ENCODE measurements at places on chromosomes 16 and 17.
A peak's percentile ranks its signal among the peaks of the same experiment; 100 is the strongest.

DNA sequence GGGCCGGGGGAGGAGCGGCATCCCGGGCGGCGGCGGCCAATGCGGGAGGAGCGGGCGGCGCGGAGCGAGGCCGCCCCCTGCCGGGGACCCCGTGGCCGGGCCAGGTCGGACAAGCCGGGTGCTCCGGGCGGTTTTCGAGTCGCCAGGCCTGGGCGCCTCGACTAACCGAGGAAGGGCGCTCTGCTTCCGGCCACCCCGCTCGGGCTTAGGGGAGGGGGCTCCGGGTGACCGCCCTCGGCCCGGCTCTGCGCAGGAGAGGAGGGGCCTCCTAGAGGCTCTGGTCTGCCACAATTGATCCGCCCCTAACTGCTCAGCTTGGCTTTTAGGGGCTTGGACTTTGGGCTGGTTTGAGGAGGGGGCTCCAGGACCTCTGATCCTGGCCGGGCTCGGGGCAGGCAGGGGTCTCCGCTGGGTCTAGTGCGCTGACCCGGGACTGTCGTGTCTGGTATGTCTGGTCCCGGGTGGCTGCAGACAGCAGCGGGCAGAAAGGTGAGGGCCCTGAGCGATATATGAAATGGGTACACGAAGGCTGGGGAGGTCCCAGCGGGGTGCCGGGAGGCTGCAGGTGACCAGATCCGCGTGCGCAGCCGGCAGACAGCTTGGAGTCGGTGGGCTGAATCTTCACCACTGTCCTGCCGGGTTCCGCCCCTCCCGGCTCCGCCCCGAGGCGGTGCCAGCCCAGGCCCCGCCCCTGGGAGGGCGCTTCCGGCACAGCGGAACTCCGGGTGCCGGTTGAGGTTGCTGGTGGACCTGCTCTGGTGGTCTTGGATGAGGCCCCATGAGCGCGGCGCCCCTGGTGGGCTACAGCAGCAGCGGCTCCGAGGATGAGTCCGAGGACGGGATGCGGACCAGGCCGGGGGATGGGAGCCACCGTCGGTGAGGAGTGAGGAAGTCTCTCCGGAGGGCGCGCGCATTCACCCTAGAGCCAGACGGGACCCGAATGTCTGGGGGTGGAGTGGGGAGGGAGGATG is at the start of gene USB1:
Gene USB1 (plus strand): TSS at position 702 of the 971 bp plus-strand sequence. CDS start 77 bp downstream, at position 779.
- DNase-seq, result peak; percentile 65

- no peak for DNase-seq
Measured at GRCh38 chr17:10119203-10120108, 79.0 kb downstream of the GAS7 start.

GRCh38 chr17:40447806-40448205 is 4.6 kb downstream of the IGFBP4 start:
- DNase-seq, result no peak

DNA sequence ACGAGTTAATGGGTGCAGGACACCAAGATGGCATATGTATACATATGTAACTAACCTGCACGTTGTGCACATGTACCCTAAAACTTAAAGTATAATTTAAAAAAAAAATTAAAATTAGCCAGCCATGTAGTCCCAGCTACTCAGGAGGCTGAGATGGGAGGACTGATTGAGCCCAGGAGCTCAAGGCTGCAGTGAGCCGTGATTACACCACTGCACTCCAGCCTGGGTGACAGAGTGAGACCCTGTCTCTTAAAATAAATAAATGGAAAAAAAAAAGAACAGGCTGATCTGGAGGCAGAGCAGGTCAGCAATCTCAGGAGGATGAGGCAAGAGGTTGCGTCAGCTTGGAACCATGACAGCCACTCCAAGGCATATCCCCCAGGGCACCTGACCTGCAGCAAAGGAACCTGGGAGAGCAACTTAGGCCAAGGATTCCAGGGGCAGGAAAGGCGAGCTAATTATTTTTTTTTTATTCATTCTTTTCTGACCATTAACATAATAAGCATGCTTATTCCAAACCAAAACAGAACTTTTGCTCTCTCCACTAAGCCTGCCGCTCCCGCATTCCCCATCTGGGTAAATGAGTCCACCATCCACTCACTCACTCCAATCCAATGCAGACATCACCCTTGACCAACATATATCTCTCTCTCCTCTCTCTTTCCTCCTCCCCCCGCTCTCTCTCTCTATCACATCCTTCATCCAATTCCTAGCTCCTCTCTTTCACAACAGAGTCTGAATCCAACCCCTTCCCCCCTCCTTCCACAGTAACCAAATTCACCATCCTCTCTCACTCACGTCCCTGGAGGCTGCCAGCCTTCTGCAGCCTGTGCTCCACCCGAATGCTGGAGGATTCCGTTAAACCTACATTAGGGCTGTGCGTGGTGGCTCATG is 47.7 kb downstream of the TK2 start:
- no peak for DNase-seq

DNA sequence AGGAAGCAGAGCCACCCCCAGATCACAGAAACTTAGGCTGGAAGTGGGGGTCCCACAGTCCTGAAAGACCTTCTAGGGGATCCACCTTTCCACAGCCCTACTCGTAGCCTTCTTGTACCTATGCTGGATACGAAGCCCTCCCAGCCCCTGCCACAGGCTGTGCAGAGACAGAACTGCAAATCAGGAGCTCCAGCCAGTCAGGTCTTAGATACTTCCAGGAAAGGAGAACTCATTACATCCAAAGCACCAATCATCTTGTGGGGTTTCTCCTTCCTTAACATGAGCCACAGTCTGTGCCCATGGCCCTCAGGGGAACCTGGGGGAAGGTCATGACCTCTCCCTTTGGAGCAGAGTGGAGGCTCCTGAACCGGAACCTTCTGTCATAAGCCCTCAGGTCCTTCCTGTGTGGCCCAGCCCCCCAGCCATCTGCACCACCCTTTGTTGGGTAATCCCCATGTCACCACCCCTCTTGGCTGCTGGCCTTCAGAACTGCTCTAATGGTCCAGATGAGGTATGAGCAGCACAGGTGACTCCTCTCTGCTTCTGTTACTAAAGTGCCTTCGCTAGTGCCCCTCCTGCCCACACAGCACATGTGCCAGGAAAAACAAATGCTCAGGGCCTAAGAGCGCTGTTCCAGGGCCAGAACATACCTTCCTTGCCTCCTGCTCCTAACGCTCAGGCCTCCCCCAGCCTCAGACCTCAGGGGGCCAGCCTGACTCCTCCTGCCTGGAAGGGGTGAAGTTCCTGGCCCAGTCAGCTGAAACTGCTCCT is 14.6 kb downstream of the SRCIN1 start:
- DNase-seq, result no peak

DNA sequence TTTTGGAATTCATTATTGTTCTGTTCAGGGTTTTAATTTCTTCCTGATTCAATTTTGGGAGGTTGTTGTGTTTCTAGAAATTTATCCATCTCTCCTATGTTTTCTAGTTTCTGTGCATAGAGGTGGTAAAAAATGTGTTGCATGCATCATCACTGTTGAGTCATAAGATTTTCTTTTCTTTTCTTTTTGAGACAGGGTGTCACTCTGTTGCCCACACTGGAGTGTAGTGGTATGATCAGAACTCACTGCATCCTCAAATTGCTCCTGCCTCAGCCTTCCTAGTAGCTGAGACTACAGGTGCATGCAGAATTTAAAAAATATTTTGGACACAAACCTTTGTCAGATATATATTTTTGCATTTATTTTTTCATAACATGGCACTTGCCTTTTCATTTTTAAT is 184.8 kb downstream of the BCAS3 start:
- no peak for DNase-seq

- peak; percentile 34 for DNase-seq
Measured at GRCh38 chr17:8994319-8994718, 27.0 kb upstream of the NTN1 start.

Measured in activated CD4-positive, alpha-beta T cell treated with anti-CD3 and anti-CD28 coated beads, Interleukin-2, amount 50 U/mL, for 24 hours (primary cell).